ENCODE measurements at places on chromosomes 1 and 21. TPM values are rescaled to one million over a fixed set of nuclear protein-coding genes. Genes with fewer than 3 reads are reported as not detected.

S100A11 gene
- 51.5 TPM for total RNA-seq

DNA sequence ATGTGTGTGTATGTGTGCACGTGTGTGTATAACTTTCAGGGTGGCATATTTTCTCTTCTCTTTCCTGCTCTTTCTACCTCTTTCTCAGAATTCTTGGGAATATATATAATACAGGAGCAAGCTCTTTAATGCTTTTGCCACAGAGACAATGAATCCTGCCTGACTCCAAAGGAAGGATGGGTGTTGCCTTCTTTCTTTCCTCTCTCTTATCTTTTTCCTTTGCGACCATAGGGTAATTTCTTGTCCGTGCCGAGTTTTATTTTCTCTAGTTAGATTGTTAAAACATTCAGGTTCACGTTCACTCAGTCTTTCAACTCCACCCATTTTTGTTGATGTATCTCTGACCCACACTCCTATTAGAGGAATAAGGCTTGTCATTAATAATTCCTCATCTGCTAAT lies 129.0 kb upstream of the C1orf21 start:
- DNase-seq = no peak

GRCh38 chr21:43598416-43599120 lies 60.7 kb downstream of the HSF2BP start:
- no peak for DNase-seq

DNA sequence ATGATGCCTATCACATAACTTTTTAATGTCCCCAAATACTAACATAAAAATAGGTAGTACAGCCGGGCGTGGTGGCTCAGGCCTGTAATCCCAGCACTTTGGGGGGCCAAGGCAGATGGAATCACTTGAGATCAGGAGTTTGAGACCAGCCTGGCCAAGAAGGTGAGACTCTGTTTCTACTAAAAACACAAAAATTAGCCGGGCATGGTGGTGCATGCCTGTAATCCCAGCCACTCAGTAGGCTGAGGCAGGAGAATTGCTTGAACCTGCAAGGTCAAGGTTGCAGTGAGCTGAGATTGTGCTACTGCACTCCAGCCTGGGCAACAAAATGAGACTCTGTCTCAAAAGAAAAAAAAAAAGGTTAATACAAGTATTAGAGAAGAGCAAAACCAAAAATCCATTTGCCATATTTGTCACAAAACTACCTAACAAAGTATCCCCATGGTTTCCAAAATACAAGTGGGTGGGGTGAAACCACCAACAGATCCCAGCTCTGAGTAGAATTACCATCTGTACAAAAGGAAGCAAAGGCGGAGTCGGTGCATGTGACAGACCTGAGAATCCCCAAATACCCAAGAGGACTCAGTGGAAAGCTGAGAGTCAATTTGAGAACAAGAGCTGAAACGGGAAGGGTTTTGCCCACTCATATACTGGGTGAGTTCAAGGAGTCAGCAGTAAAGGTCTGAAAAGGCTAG lies 113.2 kb downstream of the TOMM20 start:
- DNase-seq = no peak

- no peak for DNase-seq
Observed at GRCh38 chr1:83829106-83829505, 169.8 kb downstream of the TTLL7 start.

DNA sequence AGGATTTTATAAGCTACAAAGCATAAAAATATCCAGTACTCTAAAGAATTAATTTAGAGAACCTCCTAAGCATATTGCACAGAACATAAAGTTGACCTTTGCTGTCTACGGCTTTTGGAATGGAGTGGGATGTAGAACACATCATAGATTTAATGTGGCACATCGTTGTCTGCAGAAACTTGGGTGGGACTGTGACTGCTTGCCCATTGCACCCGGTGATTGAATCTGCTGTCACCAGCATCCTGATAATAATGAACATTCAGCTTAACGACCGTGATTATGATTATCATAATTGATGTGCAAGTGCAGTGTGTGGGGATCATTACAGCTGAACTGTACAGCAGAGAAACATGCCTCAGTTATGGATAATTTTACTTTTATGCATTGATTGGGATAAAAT lies 181.9 kb downstream of the SPATA17 start:
- no peak for DNase-seq

Data from heart left ventricle (tissue), 16 donors.